ENCODE measurements at places on chromosomes 13 and 19.

- DNase-seq = no peak
These were observed 46.8 kb downstream of the FAM124A start for GRCh38 chr13:51269039-51269438.

DNA sequence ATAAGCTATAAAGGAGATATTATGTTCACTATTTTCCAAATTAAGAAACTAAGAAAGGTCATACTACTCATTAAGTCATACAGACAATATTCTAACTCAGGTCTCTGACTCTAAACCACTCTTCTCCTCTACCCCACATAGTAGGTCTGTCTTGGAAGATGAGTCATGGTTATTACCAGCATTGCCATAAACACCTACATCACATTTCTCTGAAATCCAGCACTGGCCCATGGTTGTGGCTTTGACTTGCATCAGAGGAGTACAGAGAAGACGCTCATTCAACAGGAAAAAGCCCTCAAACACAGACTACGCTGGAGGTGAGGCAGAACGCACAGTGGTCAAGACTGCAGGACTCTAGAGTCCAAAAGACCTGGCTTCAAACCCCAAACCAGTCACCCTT is 476.8 kb downstream of the COG6 start:
- DNase-seq = peak; percentile 64

DNA sequence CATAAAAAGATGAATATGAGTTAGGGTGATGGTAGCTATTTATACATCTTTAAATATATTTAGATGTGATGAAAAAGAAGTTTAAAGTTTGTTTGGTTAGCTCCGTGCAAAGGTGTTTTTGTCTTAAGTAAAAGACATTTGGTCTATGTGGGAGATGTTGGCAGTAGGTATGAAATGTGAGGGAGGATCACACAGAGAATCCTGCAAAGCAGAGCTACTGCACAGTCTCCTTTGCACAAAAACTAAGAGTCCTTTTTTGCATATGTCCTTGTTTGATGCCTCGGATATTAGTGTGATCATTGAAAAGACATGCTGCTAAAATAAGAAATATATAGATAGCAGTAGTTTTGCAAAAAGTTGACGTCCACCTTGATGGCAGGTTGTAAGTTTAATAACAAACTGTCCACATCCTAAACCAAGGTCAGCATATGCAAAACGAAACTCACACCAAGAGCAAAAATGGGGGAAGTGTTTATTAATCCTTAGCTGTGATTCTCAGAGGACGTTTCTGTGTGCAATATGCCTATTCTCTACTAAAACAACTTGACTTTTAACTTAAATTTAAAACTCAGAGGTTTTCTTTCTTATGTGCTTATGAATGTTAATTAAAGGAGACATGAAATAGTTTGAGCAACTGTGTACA is 870.1 kb downstream of the PCDH9 start:
- DNase-seq = no peak

GRCh38 chr19:14168259-14168972 is 32.0 kb upstream of the ASF1B start:
- no peak for DNase-seq

GRCh38 chr13:79870766-79871165 is 389.8 kb downstream of the NDFIP2 start:
- DNase-seq = no peak

All from stimulated activated CD4-positive, alpha-beta T cell treated with anti-CD3 and anti-CD28 coated beads, Interleukin-12 subunit alpha, Interleukin-12 subunit beta, amount 100 ng/mL, for 48 hours (primary cell).